ENCODE measurements at places on chromosomes 2 and 18. TPM values are rescaled to one million over a fixed set of nuclear protein-coding genes. Genes with fewer than 3 reads are reported as not detected.

- DNase-seq = no peak
Measured at GRCh38 chr2:224029876-224030275, 9.2 kb downstream of the SERPINE2 start.

GRCh38 chr2:155218292-155218924, 519.9 kb downstream of the KCNJ3 start:
- DNase-seq = no peak

DNA sequence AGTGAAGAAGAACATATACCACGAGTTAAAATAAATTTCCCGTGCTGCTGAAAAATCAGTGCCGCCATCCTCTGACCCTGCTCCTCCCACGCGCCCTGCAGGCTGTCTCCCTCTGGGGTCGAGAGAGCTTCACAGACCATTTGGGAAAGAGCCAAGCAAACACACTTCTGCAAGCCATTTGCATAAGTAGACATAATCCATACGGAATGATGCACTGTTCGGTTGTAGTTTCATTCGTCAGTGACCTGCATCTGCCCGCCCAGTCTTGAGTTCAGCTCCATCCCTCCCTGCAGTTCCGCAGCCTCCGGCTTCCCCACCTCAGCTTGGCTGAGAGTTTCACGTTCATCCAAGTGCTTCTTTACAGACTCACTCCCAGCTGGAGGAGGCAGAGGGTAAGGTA, 69.6 kb downstream of the TRAPPC12 start:
- no peak for DNase-seq

The ATP8B1 gene
- total RNA-seq = 5.6 TPM

GRCh38 chr2:101983486-101983885, 8.3 kb upstream of the IL1R2 start:
- DNase-seq = no peak

- DNase-seq = no peak
Measured at GRCh38 chr18:46268671-46269070, 164.5 kb downstream of the HAUS1 start.

DNA sequence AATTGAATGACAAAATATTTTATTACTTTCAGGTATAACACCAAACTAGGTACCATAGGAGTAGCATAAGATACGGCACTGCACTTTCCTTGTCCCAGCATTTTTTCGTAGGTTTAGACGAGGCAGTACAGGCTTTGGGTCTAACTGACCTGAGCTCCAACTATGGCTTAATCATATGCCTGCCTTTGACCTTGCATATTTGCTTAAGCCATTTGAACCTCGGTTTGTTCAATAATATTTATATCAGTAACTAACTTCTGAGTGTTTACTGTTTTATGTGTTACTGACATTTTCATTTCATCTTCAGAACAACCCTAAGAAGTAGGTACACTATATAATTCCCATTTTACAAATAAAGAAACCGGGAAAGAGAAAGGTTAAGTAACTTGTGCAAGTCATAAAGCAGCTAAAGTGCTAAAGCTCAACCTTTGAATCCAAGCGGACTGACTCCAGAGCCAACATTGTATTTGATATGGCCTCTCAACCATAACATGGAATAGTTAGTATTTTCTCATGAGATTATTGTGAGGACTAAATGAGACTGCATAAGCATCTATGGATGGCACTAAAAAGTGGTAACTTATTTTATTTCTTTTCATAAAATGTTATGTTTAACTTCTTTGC, 104.0 kb downstream of the R3HDM1 start:
- DNase-seq = no peak

DNA sequence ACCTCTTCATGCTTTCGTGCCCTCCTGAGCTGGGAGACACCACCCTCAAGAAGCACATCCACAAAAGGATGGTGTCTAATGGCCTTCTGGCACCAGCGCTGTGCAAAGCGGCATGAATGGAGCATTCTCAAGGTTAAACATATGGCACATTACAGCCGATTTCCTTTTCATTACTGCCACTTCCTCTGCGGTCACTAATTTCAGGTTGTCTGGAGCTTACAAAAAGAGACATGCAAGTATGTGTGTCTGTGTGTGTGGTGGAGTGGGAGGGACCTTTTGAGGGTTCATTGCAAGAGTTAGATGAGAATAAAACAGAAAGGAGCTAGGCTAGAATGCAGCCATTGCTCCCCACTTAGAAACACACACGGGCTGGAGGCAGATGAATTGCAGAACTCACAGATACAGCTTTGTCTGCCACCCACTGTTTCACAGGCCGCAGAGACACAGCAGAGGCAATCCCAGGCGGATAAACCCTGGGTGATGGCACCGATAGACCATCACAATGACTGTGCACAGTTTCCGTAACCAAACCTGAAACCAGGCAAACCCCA, 76.0 kb downstream of the TGIF1 start:
- peak; percentile 45 for DNase-seq

GRCh38 chr18:70577023-70577420, 288.2 kb downstream of the SOCS6 start:
- DNase-seq = no peak

DNA sequence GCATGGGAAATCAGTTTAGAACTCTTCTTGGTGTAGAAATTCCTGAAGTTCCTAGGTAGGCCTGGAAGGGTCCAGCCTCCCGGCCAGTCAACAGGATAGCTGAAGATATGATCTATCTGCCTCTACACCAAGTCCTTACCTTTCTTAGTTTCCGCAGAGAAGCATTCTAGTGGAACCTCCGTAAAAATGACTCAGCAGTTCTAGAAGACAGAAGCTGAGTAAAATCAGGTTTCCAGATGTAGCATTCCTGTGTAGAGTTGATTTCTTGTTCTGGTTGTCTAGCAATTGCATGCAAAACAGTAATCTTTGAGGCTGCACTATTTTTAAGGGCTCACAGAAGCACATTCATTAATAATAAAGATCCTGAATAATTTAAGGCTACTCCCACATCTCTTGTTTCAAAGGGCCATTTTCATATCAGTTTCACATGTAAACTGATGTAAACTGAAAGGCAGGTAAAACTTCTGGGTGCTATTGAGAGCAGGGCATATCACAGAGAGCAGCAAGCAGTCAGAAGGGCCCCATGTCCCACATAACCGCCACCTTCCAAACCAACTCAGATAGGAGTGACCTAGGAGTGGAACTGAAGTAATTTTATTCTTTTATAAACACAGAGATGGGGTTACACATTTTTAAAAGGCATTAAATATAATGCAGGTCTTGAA, 3.2 kb upstream of the DYTN start:
- DNase-seq = no peak

GRCh38 chr2:104944495-104944894, 90.6 kb downstream of the POU3F3 start:
- DNase-seq = peak; percentile 7

The PRKAG3 gene
- total RNA-seq = not detected

The SALL3 gene
- total RNA-seq = not detected

The CNTNAP5 gene
- not detected for total RNA-seq

The RBKS gene
- total RNA-seq = 1.5 TPM

DNA sequence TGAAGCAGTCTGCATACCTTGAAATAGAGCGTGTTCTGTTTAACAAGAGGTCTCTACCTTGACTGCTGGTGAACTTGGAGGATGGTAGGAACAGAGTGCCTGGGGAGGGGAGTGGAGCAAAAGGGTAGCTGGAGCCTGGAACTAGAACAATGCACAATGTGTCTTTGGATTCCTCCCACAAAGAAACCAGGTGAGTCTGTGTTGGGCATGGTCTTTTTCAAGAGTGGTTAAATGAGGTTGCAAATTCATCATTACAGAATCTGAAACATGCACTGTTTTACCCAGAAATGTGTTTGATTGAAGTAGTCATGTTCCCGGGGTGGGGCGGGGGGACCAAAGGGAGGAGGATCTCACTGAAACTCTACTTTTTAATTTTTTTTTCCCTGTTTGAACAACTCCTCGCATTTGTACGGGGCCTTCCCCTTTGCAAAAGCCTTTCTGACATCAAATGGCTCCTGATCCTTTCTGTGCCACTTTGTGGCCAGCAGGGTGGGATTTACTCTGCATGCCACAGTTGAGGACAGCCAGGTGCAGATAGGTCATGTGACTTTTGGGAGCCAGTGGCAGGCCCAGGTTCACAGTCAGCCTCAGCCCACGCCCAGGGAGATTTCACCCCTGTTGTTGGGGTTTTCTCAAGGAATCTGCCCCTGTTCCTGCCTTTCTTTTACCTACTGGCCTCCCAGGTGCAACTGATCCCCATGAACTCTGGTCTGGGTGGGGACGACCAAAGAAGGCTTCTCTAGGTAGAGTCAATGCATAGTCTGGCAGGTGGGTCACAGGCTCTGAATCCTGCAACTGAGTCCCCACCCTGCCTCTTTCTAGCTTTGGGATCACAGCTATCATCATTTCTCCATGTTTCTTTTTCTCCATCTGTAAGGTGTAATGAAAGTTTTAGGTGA, 28.2 kb downstream of the MYCN start:
- no peak for DNase-seq

DNA sequence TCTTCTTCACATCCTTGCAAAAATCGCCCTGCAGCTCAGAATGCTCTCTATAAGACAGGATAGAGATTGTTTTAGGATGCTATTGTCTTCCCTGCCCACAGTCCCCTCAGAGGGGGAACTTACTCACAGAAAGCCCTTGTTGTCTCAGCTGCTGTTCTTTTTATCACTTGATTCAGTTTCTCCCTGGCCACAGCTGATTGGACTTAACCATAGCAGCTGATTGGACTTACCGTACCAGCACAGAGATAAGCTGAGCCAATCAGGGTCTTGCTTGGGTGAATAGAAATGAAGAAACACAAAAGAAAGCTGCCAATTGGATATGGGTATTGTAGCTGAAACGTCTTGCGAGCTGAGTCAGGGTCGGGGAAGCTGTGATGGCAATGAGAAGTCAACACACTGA, 194.2 kb upstream of the MEX3C start:
- peak; percentile 0 for DNase-seq

The INPP5D gene
- 2.6 TPM for total RNA-seq

GRCh38 chr2:84126530-84126929, 332.6 kb downstream of the SUCLG1 start:
- no peak for DNase-seq

- DNase-seq = no peak
Measured at GRCh38 chr18:24553571-24554285, 93.3 kb downstream of the HRH4 start.

The TNS1 gene
- 47.8 TPM for total RNA-seq
